ENCODE measurements at places on chromosomes 7 and 10.
A peak's percentile ranks its signal among the peaks of the same experiment; 100 is the strongest.

- no peak overlapping the region for H3K4me3 ChIP-seq
- H3K27me3 ChIP-seq: no peaks in the 10 kb centered on the region
- H3K27ac ChIP-seq: no peak overlapping the region
- H3K4me1 ChIP-seq: no peaks in the 10 kb centered on the region
- H3K36me3 ChIP-seq: no peaks in the 10 kb centered on the region
Observed at GRCh38 chr10:7706534-7707073, 3.5 kb downstream of the ITIH2 start.

- H3K36me3 ChIP-seq: peaks cover 3% of the 10 kb centered on the region
- H3K4me3 ChIP-seq: no peak overlapping the region
- DNase-seq: no peak
- H3K4me1 ChIP-seq: peaks cover 18% of the 10 kb centered on the region
- H3K27me3 ChIP-seq: no peaks in the 10 kb centered on the region
Observed at GRCh38 chr7:128019288-128019687, 11.9 kb downstream of the LRRC4 start.

- H3K27ac ChIP-seq: no peak overlapping the region
- no peaks in the 10 kb centered on the region for H3K27me3 ChIP-seq
- H3K4me1 ChIP-seq: no peaks in the 10 kb centered on the region
- H3K4me3 ChIP-seq: no peak overlapping the region
Observed at GRCh38 chr7:469563-469961, 50.1 kb downstream of the PDGFA start.

GRCh38 chr10:46560952-46561351 lies 4.5 kb upstream of the GPRIN2 start:
- H3K4me1 ChIP-seq: no peaks in the 10 kb centered on the region
- H3K4me3 ChIP-seq: no peak overlapping the region
- no peak overlapping the region for H3K27ac ChIP-seq
- DNase-seq: no peak
- peaks cover 14% of the 10 kb centered on the region for H3K27me3 ChIP-seq

DNA sequence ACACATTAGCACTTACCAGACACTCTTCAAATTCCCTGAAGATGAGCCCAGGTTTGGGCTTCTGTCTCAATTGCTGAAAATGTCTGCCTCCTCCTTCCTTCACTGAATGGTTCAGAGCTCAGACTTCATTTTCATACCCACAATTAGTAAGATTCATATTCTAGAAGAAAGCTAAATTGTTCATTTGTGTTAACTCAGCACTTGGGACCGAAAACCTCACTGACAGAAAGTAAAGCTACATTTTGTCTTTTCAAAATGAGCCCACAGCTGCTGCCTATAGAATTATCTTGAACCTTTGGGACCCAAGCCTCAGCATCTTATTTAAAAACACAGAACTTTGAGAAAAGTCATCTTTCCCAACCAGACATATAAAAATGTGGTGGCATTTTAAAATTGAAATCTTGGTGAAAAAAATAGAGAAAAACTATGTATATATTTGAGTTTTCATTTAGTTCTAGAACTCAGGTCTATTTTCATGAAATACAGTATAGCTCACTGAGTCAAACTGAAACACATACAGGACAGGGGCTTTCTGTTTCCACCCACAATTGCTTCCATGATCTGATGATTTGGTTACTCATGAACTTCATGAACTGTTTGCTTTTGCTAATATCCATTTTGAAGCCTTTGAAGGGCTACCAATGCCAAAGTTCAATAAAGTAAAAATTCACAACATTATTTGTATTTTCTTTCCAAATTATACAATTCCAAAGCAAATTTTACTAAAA lies 119.1 kb upstream of the PFKP start:
- H3K27ac ChIP-seq: no peak overlapping the region
- no peaks in the 10 kb centered on the region for H3K27me3 ChIP-seq
- H3K4me1 ChIP-seq: no peaks in the 10 kb centered on the region
- no peaks in the 10 kb centered on the region for H3K36me3 ChIP-seq
- no peak overlapping the region for H3K4me3 ChIP-seq

DNA sequence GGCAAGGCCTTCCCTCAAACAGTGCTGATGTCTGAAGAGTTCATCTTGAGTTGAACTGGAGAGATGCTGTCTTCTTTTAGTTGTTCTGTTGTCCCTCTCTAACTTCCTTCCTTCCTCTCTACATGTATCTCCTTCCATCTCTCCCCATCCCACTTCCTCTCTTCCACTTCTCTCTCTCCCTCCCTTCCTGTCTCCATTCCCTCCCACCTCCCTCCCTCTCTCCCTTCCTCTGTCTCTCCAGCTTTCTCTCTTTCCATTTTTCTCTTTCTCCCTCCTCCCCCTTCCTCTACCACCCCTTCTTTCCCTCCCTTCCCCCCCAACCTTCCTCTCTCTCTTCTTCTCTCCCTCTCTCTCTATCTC lies 40.7 kb upstream of the TNS3 start:
- peaks cover 14% of the 10 kb centered on the region for H3K4me1 ChIP-seq
- H3K36me3 ChIP-seq: no peaks in the 10 kb centered on the region
- H3K27ac ChIP-seq: no peak overlapping the region
- no peak overlapping the region for H3K4me3 ChIP-seq
- no peak for DNase-seq
- H3K27me3 ChIP-seq: no peaks in the 10 kb centered on the region

DNA sequence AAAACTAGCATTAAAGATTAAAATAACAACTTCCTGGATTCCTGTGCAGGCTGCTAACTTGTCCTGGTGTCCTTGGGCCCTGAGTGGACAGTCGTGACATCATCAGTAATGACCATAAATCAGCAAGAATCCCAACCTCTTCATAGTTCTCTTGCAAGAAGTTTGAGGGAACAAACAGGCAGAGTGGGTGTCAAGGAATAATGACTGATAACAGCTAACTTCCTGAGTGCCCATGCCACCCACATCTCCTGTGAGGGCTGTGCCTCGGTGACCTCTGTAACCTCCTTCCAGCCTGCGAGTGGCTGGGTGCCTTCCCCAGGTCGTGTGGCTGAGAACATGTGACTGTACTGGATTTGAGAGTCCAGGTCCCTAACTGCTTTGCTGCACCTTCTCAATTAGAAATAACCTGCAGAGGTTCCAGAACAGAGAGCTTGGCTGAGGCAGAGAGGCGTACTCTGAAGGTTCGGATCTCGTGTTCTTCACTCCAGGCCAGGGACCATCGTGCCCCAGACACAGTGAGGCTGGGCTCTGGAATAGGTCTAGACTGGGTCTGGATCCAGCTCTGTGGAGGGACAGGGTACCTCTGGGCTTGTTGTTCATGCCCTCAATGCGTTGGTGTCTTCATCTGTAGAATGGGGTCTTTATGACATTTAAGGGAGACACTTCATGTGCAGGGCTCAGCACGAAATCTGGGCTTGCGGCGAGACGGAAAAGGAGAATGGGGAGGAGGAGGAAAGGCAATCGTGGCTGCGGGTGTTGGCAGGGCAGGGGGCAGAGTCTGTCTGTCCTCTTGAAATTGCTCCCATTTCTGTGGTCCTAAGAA lies 313.1 kb upstream of the ZNF32 start:
- H3K27me3 ChIP-seq: no peaks in the 10 kb centered on the region
- DNase-seq: peak; percentile 22
- no peaks in the 10 kb centered on the region for H3K36me3 ChIP-seq
- H3K4me3 ChIP-seq: no peak overlapping the region

- DNase-seq: no peak
- H3K4me1 ChIP-seq: peaks cover 8% of the 10 kb centered on the region
- H3K27ac ChIP-seq: peak overlapping the region; percentile 43
- H3K4me3 ChIP-seq: no peak overlapping the region
Observed at GRCh38 chr7:36658335-36659171, 65.7 kb downstream of the AOAH start.

DNA sequence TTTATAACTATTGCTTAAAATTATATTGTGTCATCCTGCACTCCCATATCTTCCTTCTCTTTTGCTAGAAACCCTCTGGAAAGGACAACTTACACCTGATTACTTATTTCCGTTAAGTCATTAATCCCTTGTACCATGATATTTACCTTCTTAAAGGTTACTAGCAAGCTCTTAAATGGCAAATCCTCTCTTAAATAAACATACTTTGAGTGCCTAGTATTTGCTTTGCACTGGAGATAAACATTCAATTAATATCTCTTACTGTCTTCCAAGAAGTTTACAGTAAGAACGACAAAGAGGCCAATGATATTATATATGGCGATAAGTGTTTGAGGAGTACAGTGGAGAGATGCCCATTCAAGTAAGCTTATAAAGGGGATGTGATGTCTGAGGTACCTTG lies 278.3 kb downstream of the HGF start:
- DNase-seq: no peak
- no peaks in the 10 kb centered on the region for H3K36me3 ChIP-seq
- no peaks in the 10 kb centered on the region for H3K4me1 ChIP-seq
- no peaks in the 10 kb centered on the region for H3K27me3 ChIP-seq
- H3K27ac ChIP-seq: no peak overlapping the region
- no peak overlapping the region for H3K4me3 ChIP-seq

GRCh38 chr10:26730552-26730951 lies 33.1 kb downstream of the PDSS1 start:
- no peak for DNase-seq
- H3K27ac ChIP-seq: no peak overlapping the region
- no peak overlapping the region for H3K4me3 ChIP-seq
- H3K4me1 ChIP-seq: no peaks in the 10 kb centered on the region
- H3K27me3 ChIP-seq: no peaks in the 10 kb centered on the region

GRCh38 chr10:24331457-24331856 lies 122.5 kb downstream of the KIAA1217 start:
- no peaks in the 10 kb centered on the region for H3K4me1 ChIP-seq
- H3K27ac ChIP-seq: no peak overlapping the region
- H3K36me3 ChIP-seq: no peaks in the 10 kb centered on the region

DNA sequence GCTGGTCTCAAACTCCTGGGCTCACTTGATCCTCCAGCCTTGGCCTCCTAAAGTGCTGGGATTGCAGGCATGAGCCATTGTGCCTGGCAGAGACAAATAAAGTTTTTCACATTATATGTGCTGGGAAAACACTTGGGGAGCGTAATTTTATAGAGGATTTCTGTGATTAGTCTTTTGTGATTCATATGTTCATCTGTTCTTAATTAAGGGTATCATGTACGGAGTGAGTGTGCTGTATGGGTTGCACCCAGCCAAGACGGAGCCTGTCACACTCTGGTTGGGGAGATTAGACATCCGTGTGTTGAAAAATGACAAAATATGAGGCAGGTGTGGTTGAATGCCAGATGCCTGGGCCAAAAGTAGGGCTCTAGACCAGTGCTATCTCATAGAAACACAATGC lies 10.3 kb downstream of the ADRB1 start:
- no peaks in the 10 kb centered on the region for H3K27me3 ChIP-seq
- H3K4me3 ChIP-seq: no peak overlapping the region
- H3K4me1 ChIP-seq: no peaks in the 10 kb centered on the region
- no peaks in the 10 kb centered on the region for H3K36me3 ChIP-seq
- H3K27ac ChIP-seq: no peak overlapping the region

DNA sequence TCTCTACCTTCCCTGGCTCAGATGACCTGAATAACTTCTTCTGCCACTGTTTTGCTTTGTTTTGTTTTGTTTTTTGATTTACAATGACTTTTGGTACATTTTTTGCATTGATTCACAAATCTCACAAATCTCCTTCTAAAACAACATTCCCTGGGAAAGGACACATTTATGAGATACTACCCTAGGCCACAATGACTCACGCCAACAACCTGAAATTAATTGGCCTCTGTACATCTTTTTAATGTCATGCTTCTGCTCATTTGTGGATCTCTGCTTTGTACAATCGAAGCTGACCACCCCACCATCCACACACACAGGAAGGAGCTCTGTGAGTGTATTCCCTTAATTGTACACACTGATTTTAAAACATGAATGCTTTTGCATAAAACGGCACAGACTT lies 156.7 kb upstream of the PFKP start:
- no peak for DNase-seq
- no peak overlapping the region for H3K27ac ChIP-seq
- no peaks in the 10 kb centered on the region for H3K27me3 ChIP-seq
- no peaks in the 10 kb centered on the region for H3K36me3 ChIP-seq
- no peak overlapping the region for H3K4me3 ChIP-seq

DNA sequence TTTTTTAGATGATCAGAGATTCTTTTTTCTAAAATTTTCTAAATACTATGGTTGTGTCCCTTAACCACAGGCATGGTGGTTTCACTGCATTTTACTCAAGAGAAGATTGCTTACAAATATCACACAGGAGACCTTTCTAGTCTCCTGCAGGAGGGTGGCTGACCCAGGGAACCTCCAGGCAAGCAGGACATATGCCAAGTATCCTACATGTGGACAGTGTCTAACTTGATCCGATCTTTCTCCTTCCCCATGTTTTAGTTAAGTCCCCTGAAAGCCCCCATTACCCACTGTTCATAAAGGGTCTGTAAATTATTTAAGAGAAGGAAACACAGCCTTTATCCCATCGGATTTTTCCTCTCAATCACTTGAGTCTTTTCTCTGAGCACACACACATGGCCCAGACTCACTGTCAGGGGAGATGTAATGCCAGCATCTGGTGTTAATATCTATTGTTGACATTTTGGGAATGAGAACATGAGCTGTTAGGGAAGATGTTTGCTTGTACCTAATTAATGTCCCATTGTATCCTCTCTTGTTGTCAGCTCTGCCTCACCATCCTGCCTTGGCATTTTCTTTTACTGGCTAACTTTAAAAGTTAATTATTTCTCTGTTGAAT lies 755.2 kb downstream of the AUTS2 start:
- H3K27ac ChIP-seq: no peak overlapping the region
- no peaks in the 10 kb centered on the region for H3K27me3 ChIP-seq
- H3K4me1 ChIP-seq: no peaks in the 10 kb centered on the region
- DNase-seq: no peak

DNA sequence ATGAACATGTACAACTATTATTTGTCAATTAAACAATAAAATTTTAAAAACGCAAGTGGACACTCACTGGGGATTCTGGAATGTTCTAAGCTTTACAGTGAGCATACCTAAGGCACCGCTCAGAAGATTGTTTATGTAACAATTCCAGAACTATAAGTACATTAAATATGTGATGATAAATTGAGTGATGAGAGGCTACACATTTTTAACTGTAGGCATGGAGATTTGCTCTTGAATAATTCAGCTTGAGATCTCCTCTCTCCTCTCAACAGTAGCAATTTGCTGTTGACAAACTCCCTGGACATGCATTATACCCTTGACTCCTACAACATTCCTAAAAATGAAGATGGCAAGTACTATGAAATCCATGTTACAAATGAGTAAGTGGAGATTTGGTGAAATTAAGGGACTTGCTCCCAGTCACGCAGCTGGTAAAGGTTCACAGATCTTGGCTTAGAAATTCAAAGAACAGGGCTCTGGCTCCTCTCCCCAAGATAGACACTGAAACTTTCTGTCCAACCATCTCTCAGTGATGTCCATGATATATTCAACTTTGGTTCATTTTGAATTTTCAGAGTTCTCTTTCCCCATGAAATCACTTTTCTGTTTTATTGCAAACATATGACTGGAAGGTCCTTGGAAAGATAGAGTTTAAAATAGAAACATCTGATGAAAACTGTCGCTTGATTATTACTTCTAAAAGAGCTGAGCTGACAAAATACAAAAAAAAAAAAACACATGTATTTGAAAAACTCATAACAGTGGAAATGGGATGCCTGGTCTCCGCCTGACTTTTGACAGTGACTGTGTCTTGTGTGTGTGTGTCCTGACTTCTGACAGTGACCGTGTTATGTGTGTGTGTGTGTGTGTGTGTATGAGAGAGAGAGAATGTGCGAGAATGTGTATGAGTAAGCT lies 488.3 kb downstream of the TNS3 start:
- no peaks in the 10 kb centered on the region for H3K27me3 ChIP-seq
- DNase-seq: no peak
- no peak overlapping the region for H3K4me3 ChIP-seq
- no peak overlapping the region for H3K27ac ChIP-seq
- no peaks in the 10 kb centered on the region for H3K4me1 ChIP-seq

All from H1 (cell line).